ENCODE measurements at places on chromosomes 1 and 21. TPM values are rescaled to one million over a fixed set of nuclear protein-coding genes. Genes with fewer than 3 reads are reported as not detected.

The SPATA45 gene
- total RNA-seq: not detected

The HCRTR1 gene
- total RNA-seq: not detected

The JUN gene
- total RNA-seq: 46.7 TPM

- DNase-seq: peak; percentile 49
These were observed 1.4 kb downstream of the ZMYND12 start for GRCh38 chr1:42454403-42454802.

DNA sequence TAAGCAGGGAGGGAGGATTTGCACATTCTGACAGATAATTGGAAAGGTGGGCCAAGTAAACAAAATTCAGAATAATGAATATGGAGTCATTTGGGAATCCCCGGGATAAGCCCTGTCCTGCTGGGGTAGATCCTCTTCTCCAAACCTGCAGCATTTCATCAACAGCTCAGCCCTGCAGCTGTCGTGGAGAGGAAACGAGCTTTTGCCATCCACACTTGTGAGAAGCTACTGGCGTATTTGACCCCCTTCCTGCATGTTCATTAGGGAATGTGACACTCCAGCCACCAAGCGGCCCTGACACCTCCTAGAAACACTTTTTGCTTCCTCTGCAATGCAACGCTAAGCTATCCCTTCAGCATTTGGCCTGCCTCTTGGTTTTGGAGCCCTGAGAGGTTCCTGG lies 8.0 kb upstream of the LEFTY2 start:
- no peak for DNase-seq

DNA sequence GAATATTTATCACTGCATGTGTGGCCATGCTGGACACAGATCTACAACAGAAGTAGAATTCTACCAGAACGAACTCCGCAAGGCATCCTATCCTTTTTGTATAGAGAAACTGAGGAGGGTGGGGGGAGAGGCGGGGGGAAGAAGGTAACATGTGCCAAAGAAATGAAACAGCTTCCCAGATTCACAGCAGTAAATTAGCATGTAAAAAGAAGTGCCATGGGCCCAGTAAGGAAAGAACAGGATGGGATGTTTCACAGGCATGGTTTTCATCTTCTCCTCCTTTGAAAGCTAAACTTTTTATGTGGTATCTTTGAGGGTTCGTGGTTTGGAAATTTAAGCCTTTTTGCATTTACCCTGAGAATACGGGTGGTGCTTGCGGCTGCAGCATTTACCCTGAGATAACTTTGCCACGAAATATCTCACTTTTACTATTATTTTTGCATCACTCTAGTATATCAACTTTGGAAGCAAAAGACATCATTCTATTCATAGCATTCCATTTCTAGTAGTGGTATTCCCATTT lies 168.9 kb downstream of the TPR start:
- no peak for DNase-seq

DNA sequence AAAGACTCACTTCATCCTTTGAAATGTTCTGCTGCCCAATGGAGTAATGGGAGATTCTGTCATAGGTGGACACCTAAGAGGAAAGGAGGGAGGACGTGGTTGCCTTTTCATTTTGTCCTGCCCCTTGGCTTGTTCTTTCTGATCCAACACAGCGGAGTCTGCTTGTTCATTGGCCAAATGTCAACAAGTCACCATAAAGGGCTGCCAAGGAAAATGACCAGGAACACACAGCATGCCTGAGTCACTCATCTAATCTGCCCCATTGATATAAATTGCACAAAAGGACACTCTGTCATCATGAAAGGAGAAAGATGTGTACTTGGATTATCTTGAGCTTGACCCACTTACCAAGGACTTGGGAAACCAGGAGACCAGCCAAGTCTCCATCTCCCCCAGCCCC lies 422.9 kb downstream of the SETD4 start:
- peak; percentile 37 for DNase-seq

GRCh38 chr1:208256091-208256490 lies 11.9 kb upstream of the PLXNA2 start:
- no peak for DNase-seq
